ENCODE measurements at places on chromosomes 6 and 20.
A peak's percentile ranks its signal among the peaks of the same experiment; 100 is the strongest.

DNA sequence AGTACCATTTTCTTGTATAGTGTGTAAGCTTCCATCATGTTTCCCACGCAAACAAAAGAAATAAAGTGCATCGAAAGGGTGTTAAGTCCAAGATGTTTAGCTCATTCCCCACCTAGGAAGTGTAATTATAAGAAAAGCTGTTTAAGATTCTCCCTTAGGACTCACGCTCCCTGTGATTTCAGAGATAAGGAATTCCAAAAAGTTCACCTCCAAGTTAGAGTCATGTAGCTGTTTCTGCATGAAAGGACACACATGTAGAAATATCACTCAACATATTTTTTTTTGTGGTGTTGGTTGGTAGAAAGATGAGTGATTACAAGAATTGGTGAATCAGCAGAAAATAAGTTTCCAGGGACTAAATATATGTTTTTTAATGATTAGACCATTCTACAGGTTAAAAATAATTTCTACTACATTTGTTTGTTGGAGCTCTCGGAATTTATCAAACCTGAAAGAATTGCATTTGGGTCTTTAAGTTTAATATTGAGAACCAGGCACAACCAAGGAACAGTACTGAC lies 10.4 kb downstream of the OPN5 start:
- DNase-seq: no peak

- no peak for DNase-seq
Observed at GRCh38 chr6:162856885-162857284, 129.1 kb downstream of the PACRG start.

DNA sequence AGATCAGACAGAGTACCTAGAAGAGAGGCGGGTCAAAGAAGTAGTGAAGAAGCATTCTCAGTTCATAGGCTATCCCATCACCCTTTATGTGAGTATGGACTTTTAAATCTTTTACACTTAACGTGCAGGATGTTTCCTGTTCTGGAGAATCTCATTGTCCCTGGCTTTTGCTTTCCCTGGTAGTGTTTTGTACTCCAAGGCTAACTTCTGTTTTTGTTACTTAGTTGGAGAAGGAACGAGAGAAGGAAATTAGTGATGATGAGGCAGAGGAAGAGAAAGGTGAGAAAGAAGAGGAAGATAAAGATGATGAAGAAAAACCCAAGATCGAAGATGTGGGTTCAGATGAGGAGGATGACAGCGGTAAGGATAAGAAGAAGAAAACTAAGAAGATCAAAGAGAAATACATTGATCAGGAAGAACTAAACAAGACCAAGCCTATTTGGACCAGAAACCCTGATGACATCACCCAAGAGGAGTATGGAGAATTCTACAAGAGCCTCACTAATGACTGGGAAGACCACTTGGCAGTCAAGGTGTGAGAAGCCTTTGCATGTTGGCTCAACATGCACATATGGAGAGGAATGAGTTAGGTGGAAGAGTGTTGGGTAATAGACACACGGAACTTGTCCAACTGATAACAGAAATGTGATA lies 3.3 kb downstream of the HSP90AB1 start:
- no peak for DNase-seq

DNA sequence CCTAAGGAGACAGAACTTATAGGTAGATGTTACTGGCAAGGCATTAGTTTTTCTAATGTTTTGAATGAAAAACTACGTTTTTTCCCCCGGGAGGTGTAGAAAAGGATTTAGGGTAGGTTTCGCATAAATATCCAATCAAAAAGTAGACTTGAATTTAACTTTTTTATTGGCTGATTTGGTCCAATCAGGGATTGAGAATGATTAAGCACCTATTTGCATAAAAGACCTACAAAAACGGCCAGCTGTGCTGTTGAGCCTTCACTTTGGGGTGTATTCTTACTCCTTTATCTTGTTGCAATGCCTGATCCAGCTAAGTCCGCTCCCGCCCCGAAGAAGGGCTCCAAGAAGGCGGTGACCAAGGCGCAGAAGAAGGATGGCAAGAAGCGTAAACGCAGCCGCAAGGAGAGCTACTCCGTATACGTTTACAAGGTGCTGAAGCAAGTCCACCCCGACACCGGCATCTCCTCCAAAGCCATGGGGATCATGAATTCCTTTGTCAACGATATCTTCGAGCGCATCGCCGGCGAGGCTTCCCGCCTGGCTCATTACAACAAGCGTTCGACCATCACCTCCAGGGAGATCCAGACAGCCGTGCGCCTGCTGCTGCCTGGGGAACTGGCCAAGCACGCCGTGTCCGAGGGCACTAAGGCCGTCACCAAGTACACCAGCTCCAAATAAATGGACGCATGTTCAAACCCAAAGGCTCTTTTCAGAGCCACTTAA lies 113.5 kb upstream of the BTN3A2 start:
- peak; percentile 24 for DNase-seq

DNA sequence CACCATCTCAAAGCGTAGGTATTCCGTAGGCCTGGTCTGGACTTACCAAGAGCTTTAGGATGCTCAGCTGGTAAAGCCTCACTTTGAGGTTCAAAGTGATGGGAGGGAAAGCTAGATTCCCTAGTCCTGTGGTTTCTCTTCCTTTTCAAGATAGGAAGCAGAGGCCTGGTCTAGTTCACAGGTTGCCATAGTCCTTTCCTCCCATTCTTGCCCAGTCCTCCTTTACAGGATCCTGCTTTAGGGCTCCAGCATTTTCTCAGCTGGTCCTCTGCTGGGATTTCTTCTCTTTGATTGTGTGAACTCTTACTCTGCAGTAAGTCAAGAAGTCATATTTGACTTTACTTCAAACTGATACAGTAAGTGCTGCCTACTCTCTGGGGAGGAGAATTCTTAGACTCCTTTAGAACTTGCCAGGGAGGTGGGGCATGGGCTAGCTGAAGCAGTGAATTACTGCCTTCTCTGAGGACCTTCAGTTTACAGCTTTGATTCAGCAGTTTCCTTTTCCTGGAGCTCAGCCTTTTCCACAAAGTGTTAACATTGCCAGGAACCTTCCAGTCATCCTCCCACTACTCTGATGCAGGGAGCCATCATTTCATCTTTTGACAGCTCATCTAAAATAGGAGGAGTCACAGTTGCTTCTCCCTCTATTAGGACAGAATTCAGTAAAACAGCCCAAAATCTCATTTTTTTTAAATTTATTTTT lies 42.8 kb upstream of the PLCG1 start:
- DNase-seq: no peak
